ENCODE measurements at places on chromosomes 11 and 22.

GRCh38 chr11:132256528-132257279 is 886.3 kb downstream of the NTM start:
- no peak for DNase-seq

GRCh38 chr22:28600546-28601143 is 79.0 kb downstream of the TTC28 start:
- no peak for DNase-seq

DNA sequence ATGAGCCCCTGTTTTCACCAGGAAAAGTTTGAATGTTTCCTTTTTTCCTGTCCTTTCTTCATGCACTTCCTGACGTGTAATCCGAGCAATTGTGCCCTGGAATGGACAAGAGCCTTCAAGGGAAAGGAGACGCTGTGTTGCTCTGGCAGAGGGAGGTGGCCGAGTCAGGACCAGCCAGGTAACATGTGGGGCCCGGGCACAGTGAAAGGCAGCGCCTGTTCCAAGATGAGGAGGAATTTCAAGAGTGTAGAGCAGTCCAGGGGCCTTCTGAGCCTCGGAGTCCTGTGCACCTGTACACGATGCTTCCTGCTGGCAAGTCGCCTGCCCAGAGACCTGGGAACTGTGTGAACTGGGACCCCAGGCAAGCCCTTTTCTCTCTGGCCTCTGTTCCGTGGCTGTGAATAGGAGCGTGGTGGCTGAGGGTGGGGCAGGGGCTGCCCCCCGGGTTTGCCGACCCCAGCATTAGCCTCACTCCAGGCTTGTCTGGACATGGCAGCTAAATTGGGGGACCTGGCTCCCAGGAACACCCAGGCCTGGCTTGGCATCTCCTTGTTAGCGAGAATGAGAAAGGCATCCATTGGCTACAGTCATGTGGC is 92.0 kb downstream of the MYEOV start:
- no peak for DNase-seq

DNA sequence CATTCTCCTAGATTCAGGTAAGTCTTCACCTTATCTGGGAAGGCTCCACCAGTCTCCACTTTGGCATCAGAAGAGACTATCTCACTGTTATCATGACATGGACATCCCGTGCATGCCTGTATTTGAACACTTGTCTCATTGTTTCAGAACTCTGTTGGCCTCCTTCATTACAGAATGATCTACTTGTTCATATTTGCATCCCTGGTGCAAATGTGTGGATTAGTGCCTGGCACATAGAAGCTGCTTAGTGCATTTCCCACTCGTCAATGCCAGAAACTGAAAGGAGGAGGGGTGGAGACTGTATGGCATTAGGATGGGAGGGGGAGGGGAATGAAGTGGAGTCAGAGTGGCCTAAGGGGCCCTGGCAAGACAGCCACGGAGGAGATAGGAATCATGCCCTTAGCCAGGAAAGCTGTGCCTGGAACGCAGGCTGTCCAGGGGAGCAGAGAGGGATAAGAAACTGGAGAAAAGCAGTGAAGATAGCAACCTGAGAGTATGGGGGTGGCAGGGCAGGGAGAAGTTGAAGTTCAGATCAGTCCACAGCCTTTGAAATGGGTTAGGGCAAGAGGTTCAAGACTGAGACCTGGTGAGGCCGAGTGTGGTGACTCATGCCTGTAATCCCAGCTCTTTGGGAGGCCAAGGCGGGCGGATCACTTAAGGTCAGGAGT is 53.8 kb upstream of the CAPRIN1 start:
- DNase-seq = no peak

DNA sequence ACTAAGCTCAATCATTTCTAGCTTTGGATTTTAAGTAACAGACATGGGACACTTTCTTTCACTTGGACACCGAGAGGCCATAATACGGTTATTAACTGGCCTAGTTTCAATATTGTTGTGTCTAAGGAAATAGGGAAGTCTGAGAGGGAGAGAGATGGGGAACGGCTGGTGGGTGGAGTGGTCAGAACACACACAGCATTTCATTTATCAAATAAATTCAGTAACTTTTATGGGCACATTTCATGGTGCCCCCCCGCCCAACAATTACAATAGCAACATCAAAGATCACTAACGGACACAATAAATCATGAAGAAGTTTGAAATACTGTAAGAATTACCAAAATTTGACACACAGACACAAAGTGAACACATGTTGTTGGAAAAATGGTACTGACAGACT is 10.7 kb downstream of the PRPF19 start:
- DNase-seq = no peak

DNA sequence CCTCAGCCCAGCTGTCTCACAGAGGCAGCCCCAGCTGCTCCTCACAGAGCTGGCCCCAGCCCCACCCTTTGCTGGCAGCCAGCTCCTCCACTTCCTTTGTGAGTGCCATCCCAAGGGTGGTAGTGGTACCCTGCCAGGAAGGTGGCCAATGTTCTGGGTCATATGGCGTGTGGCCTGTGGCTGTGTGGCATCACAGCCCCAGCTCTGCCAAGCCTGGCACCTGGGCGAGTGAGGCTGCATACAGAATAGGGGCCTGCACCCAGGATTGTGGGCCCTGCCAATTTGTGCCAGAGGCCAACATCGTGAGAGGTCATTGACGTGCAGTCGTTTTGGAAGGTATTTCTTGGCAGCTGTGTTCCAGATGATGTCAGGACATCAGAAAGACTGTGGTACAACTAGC is 10.7 kb downstream of the TUB start:
- DNase-seq = no peak

GRCh38 chr22:24271386-24271854 is 789 bp downstream of the SPECC1L start:
- no peak for DNase-seq

DNA sequence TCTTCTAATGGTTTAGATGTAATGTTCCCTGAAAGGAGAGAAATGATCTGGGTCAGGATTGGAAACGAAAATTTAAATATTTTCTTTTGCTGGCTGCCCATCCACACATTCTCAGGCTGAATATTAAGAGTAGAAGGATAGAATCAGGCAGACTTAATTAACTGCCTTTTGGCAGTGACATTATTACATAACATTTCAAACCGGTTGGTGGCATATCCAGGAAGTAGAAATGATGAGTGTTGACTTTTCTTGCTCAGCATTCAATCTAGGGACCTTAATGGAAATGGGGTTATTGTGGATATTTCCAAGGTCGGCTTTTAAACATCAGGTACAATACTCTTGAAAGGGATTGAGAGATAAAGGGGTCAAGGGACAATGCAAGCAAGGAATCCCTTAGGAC is 677.4 kb upstream of the ARHGAP42 start:
- DNase-seq = no peak

GRCh38 chr11:21564095-21564494 is 628.8 kb upstream of the ANO5 start:
- no peak for DNase-seq

DNA sequence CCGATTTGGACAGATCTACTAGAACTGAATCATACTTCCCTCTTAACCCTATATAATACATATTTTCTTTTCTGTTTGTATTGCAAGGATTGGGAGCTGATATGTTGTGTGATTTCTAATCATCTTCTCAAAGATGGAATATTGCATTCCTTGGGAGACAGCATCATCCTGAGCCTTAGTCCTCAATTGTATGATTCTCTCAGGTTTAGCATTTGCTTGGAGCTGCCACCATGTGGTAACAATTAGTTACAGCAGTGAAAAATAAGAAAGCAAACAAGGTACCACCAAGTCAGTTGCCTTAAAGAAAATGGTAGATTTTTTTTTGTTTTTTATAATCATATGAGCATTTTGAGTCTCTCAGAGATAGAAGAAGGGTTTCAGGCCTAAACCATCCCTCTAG is 11.9 kb downstream of the SNX19 start:
- no peak for DNase-seq

GRCh38 chr11:3709977-3710376 is 38.8 kb upstream of the CHRNA10 start:
- no peak for DNase-seq

DNA sequence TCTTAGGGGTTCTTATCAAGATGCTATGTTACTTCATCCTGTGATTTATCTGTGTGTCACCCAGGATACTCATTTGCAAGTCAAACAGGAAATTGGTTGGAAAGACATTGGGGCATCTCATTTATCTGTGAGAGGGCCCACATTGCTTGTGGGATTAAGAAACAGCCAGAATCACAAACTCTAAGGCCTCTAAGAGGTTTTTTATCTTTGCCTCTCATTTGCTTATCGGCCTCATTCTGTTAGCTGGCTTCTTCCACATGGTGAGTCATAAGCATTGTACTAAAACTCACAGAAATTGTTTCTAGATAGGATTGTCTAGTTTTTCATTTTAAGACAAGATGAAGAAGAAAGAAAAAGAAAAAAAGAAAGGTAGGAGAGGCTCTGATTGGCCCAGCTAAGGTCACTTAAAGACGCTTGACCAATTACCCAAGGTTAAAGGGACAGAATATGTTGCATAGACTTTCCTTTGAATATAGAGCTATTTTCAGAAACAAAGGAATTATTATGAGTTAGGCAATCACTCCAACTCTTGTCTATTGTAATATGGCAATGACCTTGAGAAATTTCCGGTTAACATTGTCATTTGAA is 121.9 kb downstream of the ARHGAP42 start:
- no peak for DNase-seq

DNA sequence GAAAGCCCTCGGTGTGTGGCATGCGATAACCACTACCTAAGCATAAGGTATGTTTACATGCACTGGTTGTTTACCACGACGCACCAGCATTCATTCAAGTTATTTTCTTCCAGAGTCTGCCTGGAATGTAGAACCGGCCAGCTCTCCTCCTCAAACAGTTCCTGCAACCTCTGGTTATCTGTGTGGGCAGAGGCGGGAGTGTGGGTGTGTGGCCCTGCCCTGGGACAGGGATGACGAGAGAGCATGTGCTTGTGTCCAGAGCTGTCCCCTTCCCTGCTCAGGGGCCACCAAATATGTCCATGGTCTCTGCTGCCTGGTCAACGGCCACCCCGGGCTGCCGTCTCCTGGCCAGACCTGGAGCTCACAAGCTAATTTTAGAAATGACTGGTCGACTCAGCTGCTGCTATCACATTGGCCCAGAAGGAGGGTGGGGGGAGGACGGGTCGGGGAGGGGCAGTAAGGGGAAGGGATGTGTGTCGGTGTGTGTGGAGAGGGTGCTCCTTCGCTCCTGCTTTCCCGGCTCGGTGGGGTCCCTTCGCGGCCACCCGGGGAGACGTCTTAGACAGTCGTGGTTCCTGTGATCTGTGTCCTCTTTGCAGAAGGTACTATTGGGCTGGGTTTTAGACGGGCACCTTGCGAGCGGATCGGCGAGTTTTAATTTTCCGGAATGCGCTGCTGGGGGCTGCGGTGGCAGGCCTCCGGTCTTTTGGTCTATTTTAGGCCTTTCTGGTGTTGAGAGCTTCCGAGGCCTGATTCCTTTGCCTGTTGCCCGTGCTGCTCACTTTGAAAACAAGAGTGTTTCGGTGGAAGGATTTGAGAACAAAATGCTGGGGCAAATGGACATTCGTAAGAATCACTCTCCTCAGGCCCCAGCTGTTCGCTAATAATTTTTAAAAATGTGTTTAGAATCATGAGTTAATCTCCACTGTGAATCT is at the start of gene MYO18B:
MYO18B (plus strand) TSS at position 497 of the 935 bp plus-strand sequence. CDS start 18,905 bp downstream, outside the sequence.
- no peak for DNase-seq

- DNase-seq = peak; percentile 85
Observed at GRCh38 chr11:1628506-1629325, 859 bp upstream of the KRTAP5-5 start.

DNA sequence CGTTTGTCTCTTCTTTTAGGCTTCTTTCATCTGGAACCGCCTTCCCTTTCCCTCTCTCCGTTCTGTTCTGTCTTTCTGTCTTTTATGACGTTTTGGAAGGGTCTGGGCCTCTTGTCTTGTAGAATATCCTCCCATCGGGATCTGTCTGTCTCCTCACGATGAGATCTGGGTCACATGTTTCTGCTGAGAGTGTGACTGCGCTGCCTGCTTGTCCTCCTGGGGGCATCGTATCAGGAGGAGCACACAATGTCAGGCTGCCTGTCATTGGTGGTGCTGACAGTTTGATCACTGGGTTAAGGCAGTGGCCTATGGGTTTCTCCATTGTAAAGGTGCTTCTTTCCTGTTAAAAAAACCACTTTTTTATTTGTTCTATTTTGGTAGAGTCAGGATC is 60.4 kb upstream of the PARVG start:
- no peak for DNase-seq

- no peak for DNase-seq
Observed at GRCh38 chr11:4619514-4619913, 11.5 kb upstream of the TRIM68 start.

- DNase-seq = peak; percentile 76
Observed at GRCh38 chr11:69801513-69802335, 17.5 kb downstream of the FGF3 start.

DNA sequence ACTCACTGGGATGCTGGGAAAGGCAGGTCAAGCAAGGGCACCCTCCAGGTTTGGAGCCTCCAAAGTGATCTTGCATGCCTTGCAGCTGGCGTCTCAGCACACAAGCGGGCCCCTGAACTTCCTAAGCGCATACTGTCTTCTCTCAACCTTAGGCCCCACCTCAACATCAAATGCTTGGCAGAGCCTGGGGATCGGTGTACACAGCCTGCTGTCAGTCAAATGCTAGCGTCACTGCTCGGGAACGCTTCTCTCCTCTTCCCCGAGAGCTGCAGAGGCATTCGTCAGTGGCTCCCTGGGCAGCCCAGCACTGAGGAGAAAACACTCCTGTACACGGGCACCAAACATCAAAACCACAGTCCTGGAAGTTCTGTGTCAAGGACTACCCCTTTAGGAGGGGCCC is 124.9 kb downstream of the C11orf58 start:
- no peak for DNase-seq

DNA sequence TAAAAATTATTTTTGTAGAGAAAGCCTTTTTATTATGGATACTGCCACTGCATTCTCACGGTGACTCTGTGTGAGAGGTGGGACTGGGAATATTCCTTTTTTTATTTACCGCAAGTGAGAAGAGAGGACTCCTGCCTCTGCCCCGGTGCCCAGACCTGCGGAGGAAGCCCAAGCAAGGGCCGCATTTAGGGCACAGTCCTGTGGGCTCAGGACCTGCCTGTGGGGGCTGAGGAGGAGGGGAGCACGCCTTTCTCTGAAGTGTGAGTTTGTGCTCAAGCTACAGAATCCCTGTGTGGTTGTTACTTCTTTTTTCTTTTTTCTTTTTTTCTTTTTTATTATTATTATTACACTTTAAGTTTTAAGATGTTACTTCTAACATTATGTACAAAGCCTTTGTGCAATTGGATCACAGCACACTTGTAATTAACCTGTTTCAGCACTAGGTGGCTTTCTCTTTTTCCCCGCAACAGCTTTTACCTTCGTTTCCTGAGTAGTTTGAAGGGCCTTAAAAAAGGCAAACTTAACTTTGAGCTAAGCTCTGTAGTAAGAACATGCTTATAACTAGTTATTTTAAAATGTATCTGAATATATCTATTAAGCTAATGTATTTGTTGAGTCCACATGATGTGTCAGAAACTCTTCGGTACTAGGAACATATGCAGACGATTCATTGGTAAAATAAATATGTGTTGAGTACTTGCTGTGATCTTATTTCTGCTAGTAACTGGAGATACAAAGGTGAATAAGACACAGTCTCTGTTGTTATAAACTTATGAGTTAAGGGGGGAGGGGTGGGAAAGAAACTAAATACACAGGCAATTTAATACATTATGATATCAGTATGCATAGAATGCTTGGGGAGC is 18.3 kb downstream of the AMOTL1 start:
- DNase-seq = no peak

- peak; percentile 22 for DNase-seq
Observed at GRCh38 chr11:130476922-130477491, 28.6 kb downstream of the ADAMTS15 start.

Data from ecto neural progenitor cell (in vitro differentiated cells).